ENCODE measurements at places on chromosomes 1 and 21. TPM values are rescaled to one million over a fixed set of nuclear protein-coding genes. Genes with fewer than 3 reads are reported as not detected.

EPHA10 gene
- not detected for total RNA-seq

MRAP gene
- not detected for total RNA-seq

TEX35 gene
- total RNA-seq, result not detected

COL8A2 gene
- not detected for total RNA-seq

REN gene
- not detected for total RNA-seq

TTC34 gene
- 1.5 TPM for total RNA-seq

CFHR2 gene
- total RNA-seq, result not detected

XKR8 gene
- total RNA-seq, result 10.0 TPM

FAM151A gene
- not detected for total RNA-seq

U2AF1 gene
- total RNA-seq, result 47.4 TPM

CRYZ gene
- total RNA-seq, result 18.1 TPM

A3GALT2 gene
- total RNA-seq, result not detected

SLC26A9 gene
- total RNA-seq, result not detected

IL23R gene
- 5.0 TPM for total RNA-seq

LEFTY1 gene
- not detected for total RNA-seq

SLC2A5 gene
- 0.25 TPM for total RNA-seq

NBPF15 gene
- total RNA-seq, result 90.5 TPM

CDKN2C gene
- 56.1 TPM for total RNA-seq

ZMYND12 gene
- total RNA-seq, result 1.3 TPM

SLC35E2B gene
- 54.5 TPM for total RNA-seq

DNAI4 gene
- total RNA-seq, result 2.7 TPM

IQCC gene
- total RNA-seq, result 3.8 TPM

DDX59 gene
- 34.0 TPM for total RNA-seq

RGS7 gene
- not detected for total RNA-seq

RHCE gene
- total RNA-seq, result not detected

KRTAP12-1 gene
- not detected for total RNA-seq

NPL gene
- 5.0 TPM for total RNA-seq

VCAM1 gene
- not detected for total RNA-seq

SLC25A34 gene
- 1.4 TPM for total RNA-seq

GPR25 gene
- not detected for total RNA-seq

RALGPS2 gene
- 2.2 TPM for total RNA-seq

TRABD2B gene
- total RNA-seq, result not detected

TBX15 gene
- not detected for total RNA-seq

B4GALT3 gene
- 56.7 TPM for total RNA-seq

TSPEAR gene
- not detected for total RNA-seq

ABCG1 gene
- 25.3 TPM for total RNA-seq

VWA5B1 gene
- not detected for total RNA-seq

CA14 gene
- not detected for total RNA-seq

NBPF6 gene
- total RNA-seq, result not detected

RSPH1 gene
- not detected for total RNA-seq

FNBP1L gene
- total RNA-seq, result 0.30 TPM

ESRRG gene
- total RNA-seq, result not detected

AXDND1 gene
- total RNA-seq, result not detected

SFN gene
- 5.0 TPM for total RNA-seq

LUZP1 gene
- 21.8 TPM for total RNA-seq

RAB7B gene
- total RNA-seq, result not detected

CA6 gene
- total RNA-seq, result 0.18 TPM

NPHS2 gene
- not detected for total RNA-seq

CD5L gene
- total RNA-seq, result not detected

MX2 gene
- 167 TPM for total RNA-seq

BNIPL gene
- 1.2 TPM for total RNA-seq

KLHDC7A gene
- total RNA-seq, result not detected

LRRC38 gene
- not detected for total RNA-seq

APCS gene
- total RNA-seq, result not detected

CAPZB gene
- 537 TPM for total RNA-seq

TNFRSF9 gene
- total RNA-seq, result 8.0 TPM

MSH4 gene
- total RNA-seq, result 0.25 TPM

ITLN1 gene
- total RNA-seq, result not detected

ZBED6 gene
- total RNA-seq, result 18.4 TPM
